CD4-positive, alpha-beta T cell treated with Interleukin-1 beta for 1 hour (primary cell): ENCODE measurements at places on chromosomes 16 and 17.

DNA sequence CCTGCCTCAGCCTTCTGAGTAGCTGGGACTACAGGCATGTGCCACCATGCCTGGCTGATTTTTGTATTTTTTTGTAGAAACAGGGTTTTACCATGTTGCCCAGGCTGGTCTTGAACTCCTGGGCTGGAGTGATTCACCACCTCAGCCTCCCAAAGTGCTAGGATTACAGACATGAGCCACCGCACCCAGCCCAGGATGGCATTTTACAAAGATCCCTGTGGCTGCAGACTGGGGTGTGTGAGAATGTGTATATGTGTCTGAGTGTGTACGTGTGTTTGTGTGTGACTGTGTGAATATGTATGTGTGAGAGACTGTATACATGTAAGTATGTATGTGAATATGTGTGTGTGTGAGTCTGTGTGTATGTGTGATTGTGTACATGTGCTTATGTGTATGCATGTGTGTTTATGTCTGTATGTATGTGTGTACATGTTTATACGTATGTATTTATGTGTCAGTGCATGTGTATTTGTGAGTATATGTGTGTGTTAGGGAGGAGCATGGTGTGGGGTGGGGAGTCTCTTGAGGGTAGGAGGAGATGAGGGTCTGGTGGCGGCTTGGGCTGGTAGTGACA, 17.0 kb downstream of the RPTOR start:
- no peak for DNase-seq

DNA sequence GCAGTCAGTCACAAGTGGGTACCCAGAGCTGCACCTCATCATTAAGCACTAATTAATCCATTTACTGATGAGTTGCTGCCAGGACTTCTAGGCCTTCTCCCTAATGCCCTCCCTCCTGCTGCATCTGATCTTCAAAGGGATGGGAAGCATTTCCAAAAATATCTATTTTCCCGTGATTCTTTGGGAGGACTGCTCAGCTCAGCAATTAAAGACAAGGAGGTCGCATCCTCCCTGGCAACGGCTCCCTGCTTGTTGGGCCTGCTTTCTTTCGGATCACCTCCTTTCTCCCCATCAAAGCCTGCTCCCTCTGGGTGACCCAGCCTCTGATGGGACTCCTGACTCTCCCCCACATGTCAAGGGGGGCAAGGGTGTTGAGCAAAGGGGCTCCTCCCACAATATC, 26.0 kb upstream of the SPPL2C start:
- DNase-seq: no peak

- DNase-seq: no peak
Measured at GRCh38 chr17:65062171-65062915, 5.8 kb upstream of the GNA13 start.

DNA sequence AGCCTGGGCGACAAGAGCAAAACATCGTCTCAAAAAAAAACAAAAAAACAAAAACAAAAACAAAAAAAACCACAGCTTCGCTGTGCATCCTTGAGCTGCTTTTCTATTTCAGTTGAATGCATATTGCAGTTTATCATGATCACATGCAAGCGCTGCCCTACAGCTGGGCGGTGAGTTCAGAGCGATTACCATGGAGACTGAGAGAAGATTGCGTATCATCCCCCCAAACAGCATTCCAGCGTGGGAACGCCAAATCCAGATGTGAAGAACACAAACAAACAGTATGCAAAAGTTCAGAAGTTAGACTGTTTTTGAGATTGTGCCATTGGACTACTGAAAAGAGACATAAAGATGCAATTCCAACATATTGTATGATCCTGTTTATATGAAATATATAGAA, 15.1 kb upstream of the SLC52A1 start:
- no peak for DNase-seq

GRCh38 chr16:61371881-61372280, 664.4 kb downstream of the CDH8 start:
- no peak for DNase-seq

- no peak for DNase-seq
Measured at GRCh38 chr17:72233986-72234385, 113.2 kb downstream of the SOX9 start.

DNA sequence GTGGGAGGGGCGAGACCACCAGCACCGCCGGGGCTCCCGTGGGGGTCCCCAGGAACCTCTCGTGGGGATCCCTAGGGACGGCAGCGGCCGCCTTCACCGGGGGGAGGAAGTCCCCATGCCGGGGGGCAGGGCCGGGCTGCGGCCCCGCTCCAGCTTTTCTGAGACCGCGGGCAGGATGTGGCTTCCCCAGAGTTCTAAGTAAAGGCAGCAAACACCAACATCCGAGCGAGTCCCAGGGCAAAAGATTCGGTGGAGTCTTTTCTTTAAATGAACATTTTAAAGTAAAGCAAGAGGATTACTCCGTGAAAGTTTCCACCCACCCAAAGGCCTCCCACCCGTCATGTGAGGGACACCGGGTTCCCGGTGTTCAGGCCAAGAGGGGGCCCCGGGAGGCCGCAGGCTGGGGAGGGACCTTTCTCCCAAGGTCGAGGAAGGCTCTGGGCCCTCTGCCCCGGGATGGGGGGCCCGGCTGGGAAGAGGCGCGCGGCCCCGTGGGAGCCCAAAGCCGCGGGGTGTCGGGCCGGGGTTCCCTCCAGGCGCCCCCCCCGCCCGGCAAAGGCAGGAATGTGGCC, 137.2 kb upstream of the RPH3AL start:
- peak; percentile 68 for DNase-seq

- DNase-seq: no peak
Measured at GRCh38 chr16:75614066-75614897, 8.8 kb downstream of the ADAT1 start.

GRCh38 chr17:72249441-72249840, 128.6 kb downstream of the SOX9 start:
- no peak for DNase-seq

DNA sequence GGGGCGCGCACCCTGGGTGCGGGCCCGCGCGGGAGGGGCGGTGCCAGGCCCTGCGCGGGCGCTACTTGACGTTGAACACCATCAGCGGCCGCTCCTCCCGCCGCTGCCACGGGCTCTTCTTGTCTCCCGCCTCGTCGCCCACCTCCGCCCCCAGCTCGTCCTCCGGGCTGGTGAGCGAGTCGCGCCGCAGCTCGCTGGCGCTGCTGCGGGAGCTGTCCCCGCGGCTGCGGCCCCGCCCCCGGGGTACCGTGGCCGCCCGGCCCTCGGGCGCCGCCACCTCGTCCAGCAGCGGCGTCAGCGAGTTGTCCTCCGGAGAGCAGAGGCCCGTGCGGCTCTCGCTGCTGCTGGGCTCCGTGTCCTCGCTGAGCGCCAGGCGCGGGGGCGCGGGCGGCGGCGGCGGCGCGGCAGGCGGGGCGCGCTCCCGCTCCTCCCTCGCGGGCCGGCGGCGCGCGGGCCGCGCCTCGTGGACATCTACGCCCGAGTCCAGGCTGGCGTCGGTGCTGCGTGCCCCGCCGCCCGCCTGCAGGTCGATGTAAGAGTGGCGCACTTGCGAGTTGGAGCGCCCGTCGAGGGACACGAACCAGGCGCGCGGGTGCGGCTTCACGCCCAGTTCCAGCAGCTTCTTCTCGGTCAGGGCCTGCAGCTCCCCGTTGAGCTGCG, 8.7 kb downstream of the GRN start:
- DNase-seq: peak; percentile 16

DNA sequence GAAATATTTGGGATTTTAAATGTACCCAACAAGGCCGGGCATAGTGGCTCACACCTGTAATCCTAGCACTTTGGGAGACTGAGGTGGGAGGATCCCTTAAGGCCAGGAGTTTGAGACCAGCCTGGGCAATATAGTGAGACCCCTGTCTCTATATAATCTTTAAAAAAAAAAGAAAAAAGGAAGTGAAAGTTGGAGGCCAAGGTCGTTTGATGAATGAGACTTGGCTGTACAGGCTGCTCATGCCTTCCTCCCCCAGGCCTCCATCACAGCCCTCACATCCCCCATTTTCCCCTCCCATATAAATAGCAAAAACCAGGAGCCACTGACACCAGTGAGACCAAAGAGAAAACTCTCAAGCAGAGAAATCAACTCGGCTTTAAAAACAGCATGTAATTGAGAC, 3.3 kb upstream of the CA7 start:
- no peak for DNase-seq

DNA sequence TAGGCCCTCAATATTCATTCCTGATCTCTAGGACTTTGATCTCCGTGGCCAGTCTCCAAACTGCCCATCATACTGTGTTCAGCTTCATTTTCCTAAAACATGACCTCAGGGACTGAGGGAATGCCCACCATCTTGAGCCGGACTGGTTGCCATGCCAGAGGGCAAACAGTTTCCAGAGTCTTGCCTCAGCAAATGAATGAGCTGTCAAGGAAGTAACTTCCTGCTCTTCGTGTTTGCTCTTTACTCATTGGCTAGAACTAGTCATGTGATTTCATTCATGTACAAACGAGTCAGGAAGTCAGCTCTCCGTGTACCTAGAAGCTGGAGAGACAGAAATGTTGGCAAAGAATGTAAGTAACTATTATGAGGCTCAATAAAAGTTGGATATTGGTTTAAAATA, 50.2 kb downstream of the ANKFN1 start:
- DNase-seq: no peak

DNA sequence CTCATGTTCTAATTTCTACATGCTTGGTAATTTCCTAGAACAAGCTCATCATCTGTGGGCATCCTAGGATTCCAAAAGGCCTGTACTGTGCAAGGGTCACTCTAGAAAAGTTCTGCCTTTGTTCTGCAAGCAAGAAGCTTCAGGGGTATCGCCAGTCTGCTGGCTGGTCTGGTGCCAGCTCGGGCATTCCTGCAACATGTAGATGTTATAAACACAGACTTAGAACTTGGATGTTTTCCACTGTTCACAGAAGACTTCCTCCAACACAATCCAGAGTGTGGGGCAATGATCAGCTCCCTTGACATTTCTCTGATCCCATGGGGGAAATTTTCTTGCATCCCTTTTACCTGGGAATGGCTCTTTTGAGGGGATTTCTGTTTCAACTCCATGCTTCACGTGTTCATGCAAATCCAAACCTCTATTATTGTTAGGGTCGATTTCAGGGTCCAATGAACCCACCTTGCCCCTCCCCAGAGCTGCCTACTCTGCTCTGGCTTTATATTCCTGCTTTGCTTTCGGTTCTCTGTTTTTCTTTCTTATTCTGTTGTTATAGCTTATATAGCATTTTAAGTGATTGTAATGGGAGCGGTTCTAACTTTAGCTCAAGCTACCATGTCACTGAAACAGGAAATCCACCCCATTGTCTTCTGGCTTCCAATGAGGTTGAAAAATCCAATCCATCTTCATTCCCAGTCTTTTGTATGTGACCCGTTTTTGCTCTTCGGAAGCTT, 25.3 kb downstream of the UBE2O start:
- DNase-seq: no peak

- no peak for DNase-seq
Measured at GRCh38 chr17:360092-360750, 7.6 kb upstream of the RPH3AL start.

DNA sequence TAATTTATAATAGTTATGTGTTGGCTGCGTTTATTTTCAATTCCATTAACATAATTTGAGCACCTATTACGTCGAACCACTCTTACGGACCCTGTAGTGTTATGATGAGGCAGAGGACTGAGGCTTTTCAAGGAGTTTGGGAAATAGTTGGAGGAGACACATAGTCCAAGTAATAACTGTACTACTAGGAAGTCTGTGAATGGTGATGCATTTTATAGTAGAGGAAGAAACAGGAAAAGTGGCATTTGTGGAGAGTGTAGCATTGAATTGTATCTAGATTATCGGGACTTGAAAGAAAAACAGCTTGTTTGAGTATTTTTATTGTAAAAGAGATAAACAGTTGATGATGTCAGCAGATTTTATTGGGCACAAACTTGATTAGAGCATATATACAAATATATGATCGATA, 1.7 kb downstream of the NFATC3 start:
- DNase-seq: no peak

- DNase-seq: no peak
Measured at GRCh38 chr17:60091109-60091508, 12.4 kb upstream of the HEATR6 start.

DNA sequence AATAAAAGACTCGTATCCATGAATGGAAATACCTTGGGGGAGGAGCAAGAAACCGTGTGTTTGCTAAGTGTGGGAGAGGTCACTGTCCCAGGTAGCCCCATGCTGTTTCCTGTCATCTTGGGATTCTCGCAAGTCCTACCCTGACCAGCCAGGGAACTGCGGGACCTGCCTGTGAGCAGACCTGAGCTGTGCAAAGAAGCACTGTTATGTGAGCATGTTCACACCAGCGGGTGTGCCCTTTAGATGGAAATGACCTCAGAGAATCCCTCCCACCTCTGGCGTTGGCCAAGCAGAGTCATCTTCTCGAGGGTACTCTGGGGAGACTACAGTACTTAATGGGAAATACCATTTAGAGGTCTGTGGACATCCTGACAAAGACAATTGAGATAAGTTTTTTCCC, 127.0 kb upstream of the MON1B start:
- no peak for DNase-seq

- no peak for DNase-seq
Measured at GRCh38 chr16:65919986-65920376, 446.5 kb upstream of the CDH5 start.

DNA sequence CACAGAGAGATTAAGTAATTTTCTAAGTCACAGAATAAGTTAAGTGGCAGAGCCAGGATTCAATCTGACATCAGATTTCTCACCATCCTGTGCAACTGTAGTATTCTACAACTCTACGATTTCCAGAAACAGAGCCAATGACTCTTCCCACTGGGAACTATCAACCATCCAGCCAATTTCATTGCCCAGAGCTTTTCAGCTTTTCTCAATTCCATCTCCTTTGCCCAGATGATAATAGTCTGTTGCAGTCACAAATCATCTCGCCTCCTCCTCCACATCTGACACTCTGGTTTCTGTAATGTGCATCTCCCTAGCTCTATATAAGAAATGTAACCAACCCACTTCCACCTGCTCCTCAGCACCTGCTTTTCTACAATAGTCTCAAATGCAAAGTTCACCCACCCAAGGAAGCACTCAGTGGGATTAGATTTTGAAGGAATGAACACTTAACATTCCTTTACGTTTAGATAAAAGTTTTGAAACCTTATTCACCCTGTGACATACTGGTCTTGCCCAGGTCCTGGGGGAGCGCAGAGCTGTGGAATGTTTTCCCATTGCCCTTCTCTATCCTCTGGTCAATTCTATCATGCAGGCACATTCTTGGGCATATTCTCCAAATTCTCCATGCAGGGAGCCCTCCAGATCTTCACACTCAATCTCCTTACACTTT, 167.8 kb upstream of the ASIC2 start:
- DNase-seq: no peak

DNA sequence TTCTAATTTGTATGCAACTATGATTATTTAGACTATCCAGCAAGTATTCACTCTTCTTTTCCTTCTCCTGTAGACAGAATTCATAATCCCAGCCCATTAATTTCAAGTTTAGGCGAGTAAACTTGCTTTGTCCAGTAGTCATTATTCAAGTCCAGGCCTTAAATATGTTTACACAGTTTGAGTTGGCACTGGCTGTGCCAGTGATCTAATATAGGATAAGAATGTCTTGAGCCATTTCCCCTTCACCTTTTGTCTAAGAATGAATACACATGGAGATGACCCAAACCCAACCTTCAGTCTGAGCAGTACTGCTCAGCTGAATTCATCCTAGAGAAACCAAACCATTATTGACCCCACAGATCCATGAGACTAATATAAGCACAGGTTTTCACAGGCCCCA, 930.4 kb upstream of the CDH8 start:
- no peak for DNase-seq
